ENCODE measurements at places on chromosomes 5 and 9.

DNA sequence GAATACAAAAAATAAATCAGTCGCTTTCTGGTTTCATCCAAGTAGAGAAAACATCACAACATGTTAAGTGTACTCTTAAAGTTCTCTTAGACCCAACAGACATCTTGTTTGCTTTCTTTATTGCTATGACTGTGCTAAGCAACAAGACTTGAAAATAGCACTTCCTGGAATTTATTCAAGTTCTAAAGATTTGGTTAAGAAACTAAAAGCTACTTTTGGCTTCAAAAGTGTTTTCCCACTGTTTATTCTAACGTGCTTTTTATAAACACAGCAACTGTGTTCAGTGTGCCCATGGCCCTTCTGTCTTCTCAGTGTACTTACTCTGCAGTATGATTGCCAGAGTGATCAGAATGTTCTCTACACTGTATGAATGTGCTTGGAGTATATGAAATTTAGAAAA lies 109.8 kb downstream of the GIN1 start:
- no peak for DNase-seq

GRCh38 chr5:176901260-176902101 lies 2.3 kb upstream of the HK3 start:
- DNase-seq: no peak

GRCh38 chr9:129131300-129132145 lies 20.3 kb downstream of the PTPA start:
- DNase-seq: peak; percentile 83

GRCh38 chr5:153780876-153781705 lies 257.6 kb downstream of the FAM114A2 start:
- DNase-seq: no peak

DNA sequence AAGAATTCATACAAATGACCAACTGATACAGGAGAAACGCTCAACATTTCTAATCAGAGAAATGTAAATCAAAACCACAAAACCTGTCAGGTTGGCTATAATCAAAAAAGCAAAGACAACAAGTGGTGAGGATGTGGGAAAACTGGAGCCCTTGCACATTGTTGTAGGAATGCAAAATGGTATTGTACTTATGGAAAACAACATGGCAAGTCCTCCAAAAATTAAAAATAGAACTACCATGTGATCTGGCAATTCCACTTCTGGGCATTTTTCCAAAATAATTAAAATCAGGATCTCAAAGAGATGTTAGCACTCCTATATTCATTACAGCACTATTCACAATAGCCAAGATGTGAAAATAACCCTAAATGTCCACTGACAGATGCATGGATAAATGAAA lies 76.1 kb downstream of the FNIP1 start:
- DNase-seq: no peak

GRCh38 chr5:42487077-42487476 lies 63.8 kb downstream of the GHR start:
- no peak for DNase-seq

- DNase-seq: peak; percentile 65
These were observed 70.7 kb upstream of the RNF38 start for GRCh38 chr9:36470643-36471290.

DNA sequence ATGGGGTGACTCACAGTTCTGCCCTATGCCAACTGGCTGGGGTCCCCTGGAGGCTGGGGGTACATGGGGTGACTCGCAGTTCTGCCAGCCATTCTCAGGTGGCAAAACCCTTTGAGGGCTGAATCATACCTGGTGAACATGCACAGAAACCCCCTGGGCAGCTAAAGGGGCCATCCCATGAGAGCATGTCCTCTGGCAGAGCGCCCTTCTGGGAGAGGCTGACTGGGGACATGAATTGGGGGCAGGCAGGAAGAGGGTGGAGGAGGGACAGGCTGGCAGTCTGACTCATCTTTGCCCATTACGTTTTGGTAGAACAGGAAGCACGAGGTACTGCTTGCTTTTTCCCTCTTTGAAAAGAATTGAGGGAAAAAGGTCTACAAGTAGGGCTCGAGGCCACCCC lies 16.7 kb downstream of the TRAF1 start:
- DNase-seq: peak; percentile 62

DNA sequence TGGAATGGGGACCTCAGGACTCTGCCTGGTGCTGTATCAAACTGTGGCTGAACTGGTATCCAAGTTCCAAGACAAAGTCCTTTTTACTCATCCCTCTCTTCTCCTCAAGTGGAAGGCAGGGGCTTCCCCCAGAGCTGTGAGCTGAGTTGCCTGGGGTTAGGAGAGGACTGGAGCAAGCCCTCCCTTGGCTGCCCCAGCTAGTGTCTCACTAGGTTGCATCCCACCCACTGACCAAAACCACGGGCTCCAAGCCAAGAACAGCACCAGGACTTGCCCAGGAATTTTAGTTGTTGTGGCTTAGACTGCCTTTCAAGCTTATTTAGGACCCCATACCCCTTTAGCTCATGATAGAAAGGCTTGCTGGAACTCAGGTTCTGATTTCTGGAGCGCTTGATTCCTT lies 158.7 kb upstream of the TNC start:
- DNase-seq: no peak

GRCh38 chr5:157106630-157107461 lies 2.0 kb downstream of the HAVCR2 start:
- DNase-seq: no peak

DNA sequence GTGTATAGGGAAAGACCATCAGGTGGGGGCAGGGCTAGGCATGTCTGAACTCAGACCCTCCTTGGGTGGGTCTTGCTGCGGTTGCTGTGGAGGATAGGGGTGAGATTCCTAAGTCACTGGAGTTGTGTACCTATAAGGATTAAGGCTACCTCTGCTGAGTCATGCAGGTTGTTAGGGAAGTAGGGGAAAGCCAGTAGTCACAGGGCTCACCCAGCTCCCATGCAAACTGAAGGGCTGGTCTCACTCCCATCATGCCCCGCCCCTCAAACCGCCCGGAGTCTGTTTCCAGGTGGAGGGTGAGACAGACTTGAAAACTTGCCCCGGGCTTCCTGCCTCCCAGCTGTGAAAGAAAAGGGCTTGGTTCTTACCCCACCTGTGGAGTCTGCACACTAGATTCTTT lies 161.8 kb downstream of the CAVIN4 start:
- DNase-seq: no peak

- no peak for DNase-seq
These were observed 1925.3 kb upstream of the ACO1 start for GRCh38 chr9:30459156-30459555.

DNA sequence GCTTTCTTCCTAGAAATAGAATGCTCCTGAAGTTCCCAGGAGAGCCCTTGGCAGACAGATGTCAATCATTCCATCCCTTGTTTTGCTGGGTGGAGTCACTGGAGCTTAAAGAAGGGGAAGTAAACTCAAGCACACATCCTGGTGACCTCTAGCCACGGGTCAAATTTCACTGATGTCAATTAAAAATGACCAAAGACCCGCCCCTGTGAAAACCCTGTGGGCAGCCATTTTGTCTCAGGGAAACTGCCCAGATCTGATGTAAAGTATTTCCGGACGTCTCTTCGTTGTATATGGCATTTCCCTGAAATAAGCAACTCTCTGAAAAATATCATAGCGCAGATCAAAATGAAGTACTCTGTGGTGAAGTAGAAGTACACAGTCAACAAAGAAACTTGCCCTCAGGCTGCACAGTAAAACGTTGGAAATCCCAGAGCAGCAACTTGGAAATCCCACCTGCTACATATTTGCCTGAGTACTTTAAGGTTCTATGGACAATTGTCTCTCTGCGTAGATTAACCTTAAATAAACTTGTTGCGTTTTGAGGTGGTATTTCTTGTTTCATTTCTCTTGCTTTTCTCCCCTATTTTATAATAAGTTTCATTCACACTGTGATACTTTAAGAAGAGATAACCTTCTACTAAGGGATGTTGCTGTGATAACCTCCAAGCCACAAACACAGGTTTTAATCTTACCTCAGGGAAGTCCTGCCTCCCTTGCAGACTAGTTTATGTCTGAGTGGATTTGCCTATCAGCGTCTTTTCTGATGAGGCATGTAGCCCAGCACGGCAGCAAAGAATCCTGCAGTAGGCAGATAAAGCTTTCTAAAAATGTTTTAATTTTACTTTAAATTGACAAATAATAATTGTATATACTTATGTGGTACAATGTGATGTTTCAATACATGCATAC lies 60.9 kb upstream of the PIP5K1B start:
- no peak for DNase-seq
